Epithelial cell of alveolus of lung (primary cell): ENCODE measurements at places on chromosomes 11 and 22. TPM values are rescaled to one million over a fixed set of nuclear protein-coding genes. Genes with fewer than 3 reads are reported as not detected.

The EIF3L gene
- total RNA-seq: 467 and 631 TPM in 2 replicates

The F2 gene
- total RNA-seq: not detected in 2 replicates

The WNT11 gene
- 0.91 TPM in 1 of 2 replicates, not detected in the other for total RNA-seq

The MMP13 gene
- total RNA-seq: 0.13 TPM in 1 of 2 replicates, not detected in the other

The VSIG10L2 gene
- not detected in 2 replicates for total RNA-seq

The DEFB131B gene
- total RNA-seq: not detected in 2 replicates

The LDHAL6A gene
- not detected in 2 replicates for total RNA-seq

The PGA5 gene
- total RNA-seq: not detected in 2 replicates

The HOATZ gene
- under 0.01 TPM in 1 of 2 replicates, not detected in the other for total RNA-seq

The ANGPTL5 gene
- not detected in 2 replicates for total RNA-seq

The ALX4 gene
- total RNA-seq: not detected in 2 replicates

The OR5L2 gene
- total RNA-seq: not detected in 2 replicates

The GLYATL1B gene
- total RNA-seq: not detected in 2 replicates

The ARL2 gene
- total RNA-seq: 187 and 226 TPM in 2 replicates

The ELMOD1 gene
- total RNA-seq: 1.6 TPM in 1 of 2 replicates, not detected in the other

The VPREB1 gene
- total RNA-seq: not detected in 2 replicates

The TRIM29 gene
- total RNA-seq: 0.13 TPM in 1 of 2 replicates, not detected in the other

The TUBA8 gene
- total RNA-seq: 1.1 TPM in 1 of 2 replicates, not detected in the other

The C22orf42 gene
- not detected in 2 replicates for total RNA-seq

The RAG2 gene
- total RNA-seq: not detected in 2 replicates

The TBC1D22A gene
- total RNA-seq: 17.5 and 18.0 TPM in 2 replicates

The CTSC gene
- 207 and 360 TPM in 2 replicates for total RNA-seq

The CCDC157 gene
- 2.2 and 3.9 TPM in 2 replicates for total RNA-seq

The HORMAD2 gene
- total RNA-seq: not detected in 2 replicates

The DSCAML1 gene
- not detected in 2 replicates for total RNA-seq

The SYT7 gene
- total RNA-seq: 1.5 and 1.8 TPM in 2 replicates

The OR9I1 gene
- not detected in 2 replicates for total RNA-seq

The DRICH1 gene
- total RNA-seq: not detected in 2 replicates

The KDM4E gene
- not detected in 2 replicates for total RNA-seq

The MS4A12 gene
- total RNA-seq: not detected in 2 replicates

The OR4D5 gene
- total RNA-seq: not detected in 2 replicates

The SCO2 gene
- 5.4 and 8.4 TPM in 2 replicates for total RNA-seq

The GAL gene
- total RNA-seq: 31.7 and 38.8 TPM in 2 replicates

The PLAAT5 gene
- total RNA-seq: 0.13 TPM in 1 of 2 replicates, not detected in the other

The SLCO2B1 gene
- total RNA-seq: not detected in 2 replicates

The GLYAT gene
- total RNA-seq: 0.13 TPM in 1 of 2 replicates, not detected in the other

The SSTR3 gene
- under 0.01 TPM in 1 of 2 replicates, not detected in the other for total RNA-seq

The C1QTNF4 gene
- 3.6 and 6.3 TPM in 2 replicates for total RNA-seq

The OVOL1 gene
- total RNA-seq: under 0.01 TPM in 1 of 2 replicates, not detected in the other
